Astrocyte (in vitro differentiated cells and primary cell): ENCODE measurements at places on chromosomes 12 and 14. TPM values are rescaled to one million over a fixed set of nuclear protein-coding genes. Genes with fewer than 3 reads are reported as not detected.

- H3K4me1 ChIP-seq, result peaks cover 16% of the 10 kb centered on the region
- no peak for DNase-seq
- no peaks in the 10 kb centered on the region for H3K36me3 ChIP-seq
- H3K27ac ChIP-seq, result no peak overlapping the region
Measured at GRCh38 chr14:102544747-102545460, 35.3 kb upstream of the ANKRD9 start.

GRCh38 chr14:58238252-58239243 lies 6.1 kb upstream of the PSMA3 start:
- H3K4me1 ChIP-seq, result peaks cover 3% of the 10 kb centered on the region
- H3K4me3 ChIP-seq, result peak overlapping the region; percentile 88

- no peak overlapping the region for H3K4me3 ChIP-seq
- H3K4me1 ChIP-seq, result peaks cover 68% of the 10 kb centered on the region
- no peaks in the 10 kb centered on the region for H3K27me3 ChIP-seq
Measured at GRCh38 chr12:47087088-47087688, 7.4 kb upstream of the AMIGO2 start.

DNA sequence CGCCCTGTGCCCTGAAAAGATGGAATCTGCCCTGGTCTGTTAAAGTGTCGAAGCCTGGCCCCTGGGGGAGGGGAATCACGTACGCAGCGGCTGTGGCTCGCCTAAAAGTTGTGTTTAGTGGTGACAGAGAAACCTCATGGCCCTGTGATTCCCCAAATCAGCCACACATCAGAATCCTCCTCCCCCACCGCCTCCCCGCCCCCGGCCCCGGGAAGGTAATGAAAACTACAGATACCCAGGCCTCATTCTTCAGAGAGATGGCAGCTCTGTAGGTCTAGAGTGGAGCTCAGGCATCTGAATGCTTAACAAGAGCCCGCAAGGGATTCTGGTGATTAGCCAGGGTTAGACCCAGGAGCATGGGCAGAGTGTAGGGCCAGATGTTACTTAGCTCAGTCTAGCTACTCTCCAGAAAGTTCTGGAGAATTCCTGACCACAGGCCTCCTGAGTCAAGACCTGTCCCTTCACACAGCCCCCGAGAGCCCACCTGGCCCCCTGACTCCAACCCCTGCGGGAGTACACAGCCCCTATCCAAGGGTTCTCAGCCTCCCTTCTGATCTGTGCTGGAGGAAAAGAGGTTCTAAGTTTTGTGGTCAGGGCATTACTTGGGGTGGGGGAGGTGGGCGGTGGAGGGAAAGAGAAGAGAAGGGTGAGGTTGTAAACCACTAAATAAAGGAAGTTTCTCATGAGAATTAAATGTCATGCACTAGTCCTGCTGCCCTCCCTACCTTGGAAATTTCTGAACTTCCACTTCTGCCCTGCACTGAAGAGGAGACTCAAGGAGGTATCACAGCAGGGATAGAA lies 114.8 kb downstream of the PLXNC1 start:
- DNase-seq, result no peak
- peak overlapping the region; percentile 72 for H3K4me3 ChIP-seq
- peaks cover 4% of the 10 kb centered on the region for H3K27me3 ChIP-seq
- H3K4me1 ChIP-seq, result peaks cover 13% of the 10 kb centered on the region

INHBC gene
- total RNA-seq, result not detected in 2 replicates

- no peak overlapping the region for H3K4me3 ChIP-seq
- H3K27me3 ChIP-seq, result no peaks in the 10 kb centered on the region
- no peak overlapping the region for H3K27ac ChIP-seq
- H3K4me1 ChIP-seq, result peaks cover 16% of the 10 kb centered on the region
- H3K36me3 ChIP-seq, result no peaks in the 10 kb centered on the region
Measured at GRCh38 chr14:68384335-68384734, 408.5 kb downstream of the ZFP36L1 start.

- DNase-seq, result peak; percentile 39
- no peaks in the 10 kb centered on the region for H3K4me1 ChIP-seq
- no peaks in the 10 kb centered on the region for H3K27me3 ChIP-seq
- H3K27ac ChIP-seq, result no peak overlapping the region
Measured at GRCh38 chr12:83843541-83843940, 1069.1 kb downstream of the SLC6A15 start.

AKAP3 gene
- 0.94 and 1.4 TPM in 2 replicates for total RNA-seq

GRCh38 chr12:3266638-3267037 lies 189.5 kb downstream of the TSPAN9 start:
- DNase-seq, result no peak
- H3K27ac ChIP-seq, result no peak overlapping the region
- H3K4me3 ChIP-seq, result no peak overlapping the region
- peaks cover 1% of the 10 kb centered on the region for H3K4me1 ChIP-seq
- no peaks in the 10 kb centered on the region for H3K27me3 ChIP-seq
